T-helper 9 cell (primary cell): ENCODE measurements at places on chromosomes 1 and 21.

GRCh38 chr1:110477445-110477957, 26.6 kb downstream of the PROK1 start:
- no peak for DNase-seq

GRCh38 chr1:8976338-8976737, 30.7 kb downstream of the CA6 start:
- no peak for DNase-seq

DNA sequence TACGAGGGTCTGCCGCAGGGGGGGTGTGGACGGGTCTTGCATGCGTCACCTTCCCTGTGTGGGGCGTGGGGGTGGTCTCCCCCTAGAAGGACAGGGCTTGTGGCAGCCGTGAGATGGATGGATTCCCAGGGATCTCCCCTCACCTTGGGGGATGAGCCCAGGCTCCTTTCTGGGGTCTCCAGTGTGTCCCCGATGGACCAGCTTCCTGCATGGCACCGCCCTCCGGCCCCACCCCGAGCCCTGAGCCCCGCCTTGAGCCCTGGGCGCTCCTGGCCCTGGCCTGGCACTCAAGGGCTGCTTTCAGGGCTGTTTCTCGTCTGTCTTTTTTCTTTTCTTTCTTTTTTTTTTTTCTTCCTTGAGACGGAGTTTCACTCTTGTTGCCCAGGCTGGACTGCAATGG, 59.5 kb downstream of the SKI start:
- DNase-seq: no peak

GRCh38 chr1:202283379-202283844, 58.3 kb downstream of the UBE2T start:
- no peak for DNase-seq

- no peak for DNase-seq
Measured at GRCh38 chr1:35768350-35769187, 1.2 kb downstream of the CLSPN start.

GRCh38 chr1:109499661-109500536, 6.0 kb downstream of the CYB561D1 start:
- DNase-seq: peak; percentile 52

- DNase-seq: no peak
Measured at GRCh38 chr1:175043824-175044223, 20.6 kb upstream of the MRPS14 start.

- DNase-seq: no peak
Measured at GRCh38 chr1:71191520-71191919, 110.7 kb upstream of the ZRANB2 start.

GRCh38 chr1:111596499-111596898, 23.1 kb upstream of the RAP1A start:
- DNase-seq: peak; percentile 39

GRCh38 chr1:44377925-44378784, 23.1 kb upstream of the ERI3 start:
- DNase-seq: peak; percentile 15

DNA sequence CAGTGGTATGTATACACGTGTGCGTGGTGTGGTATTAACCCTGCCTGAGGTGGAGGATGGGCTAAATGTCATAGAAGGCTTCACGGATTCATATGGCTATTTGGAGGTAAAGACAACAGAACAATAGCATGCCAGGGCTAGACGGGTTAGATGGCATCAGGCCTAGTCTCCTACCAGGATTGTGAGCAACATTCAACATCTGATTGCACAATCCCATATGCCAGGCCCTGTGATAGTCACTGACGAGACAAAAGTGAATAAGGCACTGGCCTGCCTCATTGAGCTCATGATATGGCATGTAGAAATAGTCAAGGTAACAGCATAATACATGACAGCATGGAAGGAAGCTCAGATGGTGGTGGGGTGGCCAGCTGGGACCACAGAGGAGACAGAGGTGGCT, 167.1 kb upstream of the BEND5 start:
- no peak for DNase-seq

DNA sequence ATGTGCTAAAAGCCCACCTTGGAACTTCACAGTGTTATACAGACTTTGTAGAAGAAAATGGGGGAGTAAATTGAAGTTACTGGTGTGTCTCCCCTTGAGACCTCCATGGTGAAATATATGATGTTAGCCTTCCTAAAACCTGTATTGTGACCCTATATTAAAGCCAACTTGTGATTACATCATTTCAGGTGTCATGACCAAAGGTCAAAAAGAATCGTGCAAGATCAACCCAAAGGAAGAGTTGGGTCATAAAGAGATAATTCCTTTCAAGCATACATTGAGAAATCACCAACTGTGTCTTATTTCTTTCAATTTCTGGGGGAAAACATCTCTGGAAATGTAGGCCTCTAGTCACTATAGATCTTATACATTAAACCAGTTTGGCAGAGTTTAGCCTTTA, 34.6 kb downstream of the GNAT2 start:
- DNase-seq: no peak

DNA sequence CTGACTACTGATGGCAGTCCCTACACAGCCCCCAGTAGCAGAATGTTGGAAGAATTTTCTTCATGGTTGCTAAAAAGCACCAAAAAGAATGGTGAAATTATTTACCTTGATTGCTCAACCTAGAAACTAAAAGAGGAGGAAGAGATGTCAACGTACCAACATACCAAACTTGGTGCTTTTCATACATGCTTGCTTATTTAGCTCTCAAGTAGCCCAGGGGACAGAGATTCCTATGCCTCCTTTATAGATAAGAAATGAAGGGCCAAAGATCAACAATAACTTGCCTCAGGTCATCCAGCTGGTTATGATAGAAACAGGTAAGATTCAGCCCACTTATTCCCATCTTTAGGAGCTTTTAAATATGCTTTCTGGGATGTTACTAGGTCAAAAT, 170.6 kb downstream of the PIGK start:
- no peak for DNase-seq

DNA sequence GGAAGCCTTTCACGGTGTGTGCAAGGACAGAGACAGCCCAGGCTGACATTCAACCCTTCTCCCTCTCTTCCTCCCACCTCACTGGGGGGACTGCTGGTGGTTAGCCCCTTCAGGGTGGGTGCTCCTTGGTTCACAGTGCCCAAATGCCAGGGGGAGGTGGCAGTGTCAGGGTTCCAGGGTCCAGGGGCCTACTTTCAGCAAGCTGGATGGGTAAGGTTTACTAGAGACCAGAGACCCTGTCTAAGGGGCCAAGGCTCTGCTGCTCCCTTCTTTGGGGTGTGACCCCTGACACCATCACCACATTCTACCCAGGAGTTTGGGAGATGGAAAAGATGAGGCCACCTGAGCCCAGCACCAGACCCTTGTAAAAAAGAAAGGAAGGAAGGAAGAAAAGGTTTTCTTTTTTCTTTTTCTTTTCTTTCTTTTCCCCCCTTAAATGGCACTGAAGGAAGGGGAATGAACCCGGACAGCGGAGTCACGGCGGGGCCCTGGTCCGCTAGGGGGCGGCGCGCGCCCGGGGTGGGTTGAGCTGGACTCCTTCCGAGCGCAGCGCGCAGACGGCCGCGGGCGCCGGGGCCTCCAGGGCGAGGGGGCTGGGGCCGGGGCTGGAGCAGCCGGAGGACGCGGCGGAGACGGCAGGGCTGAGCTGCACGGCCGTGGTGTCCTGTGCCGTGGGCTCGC, 18.8 kb downstream of the KNCN start:
- peak; percentile 61 for DNase-seq

DNA sequence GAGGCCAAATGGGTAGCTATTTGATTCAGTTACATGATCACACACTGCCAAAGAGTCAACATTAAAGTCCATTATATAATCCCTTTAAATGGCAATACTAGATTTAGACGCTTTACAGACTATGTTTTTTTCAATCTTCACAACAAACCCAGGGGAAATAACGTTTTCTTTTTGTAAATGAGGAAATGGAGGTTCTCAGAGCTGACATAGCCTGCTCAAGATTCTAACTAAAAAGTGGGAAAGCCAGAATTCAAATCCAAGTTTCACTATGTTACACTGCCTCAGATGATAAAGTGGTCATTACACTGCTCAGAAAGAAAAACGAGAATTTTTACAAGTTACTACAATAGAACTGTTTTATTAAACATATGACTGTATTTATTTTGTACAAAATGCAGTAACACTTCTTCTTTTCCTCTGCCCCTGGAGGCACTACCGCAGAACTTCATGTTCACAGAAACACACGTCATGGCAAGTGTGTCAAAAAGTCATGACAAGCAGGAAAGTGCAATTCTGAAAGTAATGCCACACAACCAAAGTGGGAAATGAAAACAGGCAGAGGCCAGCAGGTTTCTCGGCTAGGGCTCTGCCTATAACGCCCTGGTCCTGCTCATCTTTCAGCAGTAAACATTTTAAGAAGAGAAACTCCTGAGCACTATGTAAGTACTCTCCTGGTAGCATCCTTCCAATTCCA, 19.0 kb downstream of the THEMIS2 start:
- DNase-seq: no peak

DNA sequence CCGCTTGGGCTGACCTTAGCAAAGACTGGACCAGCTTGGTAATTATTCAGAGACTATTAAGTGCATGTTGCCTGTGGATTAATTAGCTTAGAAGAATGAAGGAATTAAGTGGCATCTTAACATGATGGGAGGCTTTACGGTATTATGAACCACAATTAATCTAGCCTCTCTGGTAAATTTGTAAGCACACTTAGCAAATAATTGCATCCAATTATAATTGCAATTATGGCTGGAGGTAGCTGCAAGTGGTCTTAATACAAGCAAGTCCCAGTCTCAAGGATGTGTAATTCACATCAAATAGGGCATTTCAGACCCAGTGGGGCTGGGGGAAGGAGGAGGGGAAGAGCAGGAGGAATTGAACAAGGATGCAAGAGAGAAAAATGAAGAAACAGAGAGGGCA, 151.6 kb downstream of the CNIH3 start:
- no peak for DNase-seq
